ENCODE measurements at places on chromosomes 16 and 17. TPM values are rescaled to one million over a fixed set of nuclear protein-coding genes. Genes with fewer than 3 reads are reported as not detected.

GRCh38 chr17:63295288-63295687 lies 150.8 kb downstream of the CYB561 start:
- no peak for DNase-seq
- no peaks in the 10 kb centered on the region for H3K27me3 ChIP-seq
- H3K27ac ChIP-seq: no peak overlapping the region
- peaks cover 16% of the 10 kb centered on the region for H3K36me3 ChIP-seq
- no peaks in the 10 kb centered on the region for H3K4me1 ChIP-seq
- no peak overlapping the region for H3K4me3 ChIP-seq

DNA sequence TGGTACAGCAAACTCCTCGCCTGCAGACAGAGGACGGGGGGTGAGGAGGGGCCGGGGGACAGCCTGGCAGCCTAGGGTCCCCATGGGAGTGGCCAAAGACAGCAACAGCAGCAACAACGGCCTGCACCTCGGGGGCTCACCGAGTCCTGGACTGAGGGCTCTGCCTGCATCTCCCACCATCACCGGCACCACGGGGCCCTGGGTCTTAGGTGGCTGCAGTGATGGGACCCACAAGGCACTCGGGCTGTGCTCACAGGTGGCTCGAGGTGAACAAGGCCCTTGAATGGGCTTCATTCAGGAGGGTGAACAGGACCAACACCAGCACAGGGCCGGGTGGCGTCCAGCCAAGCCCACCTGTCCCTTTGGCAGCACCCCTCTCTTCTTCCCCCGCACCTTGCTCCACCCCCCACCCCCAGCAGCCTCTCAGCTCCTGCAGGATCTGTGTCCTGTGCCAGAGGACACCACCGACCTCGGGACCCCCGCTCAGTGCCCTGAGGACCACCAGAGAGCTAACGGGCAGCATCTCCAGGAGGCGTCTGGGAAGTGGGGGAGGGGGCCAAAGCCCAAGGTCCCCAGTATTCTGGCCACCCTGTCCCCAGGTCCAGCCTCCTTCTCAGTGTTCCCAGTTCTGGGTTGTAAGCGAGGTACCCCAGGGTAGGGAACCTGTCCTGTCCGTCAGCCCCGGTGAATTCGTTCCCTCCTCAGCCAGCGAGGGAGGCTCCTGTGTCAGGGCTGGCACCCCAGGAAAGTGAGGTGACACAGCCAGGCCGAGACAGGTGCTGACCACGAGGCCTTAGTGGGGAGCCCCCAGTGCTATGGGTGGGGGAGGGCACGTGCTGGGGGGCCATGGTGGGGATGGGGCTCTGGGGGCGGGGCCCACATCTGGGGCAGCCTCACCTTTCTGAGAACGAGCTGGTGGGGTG lies 94.3 kb downstream of the TBC1D16 start:
- no peaks in the 10 kb centered on the region for H3K36me3 ChIP-seq
- peaks cover 5% of the 10 kb centered on the region for H3K27me3 ChIP-seq

GRCh38 chr17:35176897-35177296 lies 17.3 kb downstream of the SLC35G3 start:
- H3K27me3 ChIP-seq: no peaks in the 10 kb centered on the region
- H3K36me3 ChIP-seq: peaks cover 4% of the 10 kb centered on the region
- H3K27ac ChIP-seq: peak overlapping the region; percentile 99
- peaks cover 67% of the 10 kb centered on the region for H3K4me1 ChIP-seq

GRCh38 chr17:76384222-76384986 lies at the start of gene SPHK1:
Gene SPHK1, plus strand, starts transcription at chr17:76384609. Its CDS starts 1,036 bp downstream, at chr17:76385645.
- H3K36me3 ChIP-seq: no peaks in the 10 kb centered on the region
- DNase-seq: peak; percentile 80
- no peaks in the 10 kb centered on the region for H3K27me3 ChIP-seq
- peak within 1 kb of the TSS; percentile 95 for H3K4me3 ChIP-seq

DNA sequence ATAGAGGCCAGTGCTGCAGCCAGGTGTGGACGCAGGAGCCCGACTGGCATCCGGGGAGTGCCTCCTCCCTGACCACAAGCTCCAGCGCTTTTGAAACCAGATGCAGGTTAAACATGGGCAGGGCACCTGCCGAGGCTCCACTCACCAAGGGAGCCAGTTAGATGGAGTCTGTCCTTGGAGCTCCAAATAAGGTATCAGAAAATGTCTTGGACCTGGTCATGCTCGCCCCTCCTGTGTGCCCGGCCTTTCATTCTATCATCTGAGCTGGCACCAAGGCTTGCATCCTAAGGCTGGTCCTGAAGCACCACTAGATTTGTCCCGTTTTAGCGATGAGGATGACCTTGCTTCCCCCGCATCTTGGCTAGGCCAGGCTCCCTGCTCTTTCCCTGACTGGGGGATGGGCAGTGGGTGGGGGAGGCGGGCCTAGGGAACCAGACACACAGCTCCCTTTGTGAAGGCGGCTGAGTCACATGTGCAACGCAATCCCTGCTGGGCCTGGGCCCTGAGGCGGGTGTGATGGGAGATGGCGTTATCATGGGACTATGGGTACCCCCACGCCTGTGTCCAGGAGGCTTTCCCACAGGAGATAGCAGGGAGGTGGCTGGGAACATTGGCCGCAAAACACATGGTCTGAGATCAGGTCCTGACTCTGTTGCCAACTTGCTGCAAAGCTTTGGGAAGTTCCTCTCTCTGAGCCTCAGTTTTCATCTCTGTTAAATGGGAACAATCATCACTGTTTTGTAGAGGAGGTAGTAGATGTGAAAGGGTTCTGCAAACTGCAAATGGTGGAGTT lies 5.0 kb upstream of the ADGRG1 start:
- no peaks in the 10 kb centered on the region for H3K36me3 ChIP-seq
- H3K27me3 ChIP-seq: peaks cover 2% of the 10 kb centered on the region
- peaks cover 14% of the 10 kb centered on the region for H3K4me1 ChIP-seq
- no peak overlapping the region for H3K4me3 ChIP-seq
- H3K27ac ChIP-seq: no peak overlapping the region

DNA sequence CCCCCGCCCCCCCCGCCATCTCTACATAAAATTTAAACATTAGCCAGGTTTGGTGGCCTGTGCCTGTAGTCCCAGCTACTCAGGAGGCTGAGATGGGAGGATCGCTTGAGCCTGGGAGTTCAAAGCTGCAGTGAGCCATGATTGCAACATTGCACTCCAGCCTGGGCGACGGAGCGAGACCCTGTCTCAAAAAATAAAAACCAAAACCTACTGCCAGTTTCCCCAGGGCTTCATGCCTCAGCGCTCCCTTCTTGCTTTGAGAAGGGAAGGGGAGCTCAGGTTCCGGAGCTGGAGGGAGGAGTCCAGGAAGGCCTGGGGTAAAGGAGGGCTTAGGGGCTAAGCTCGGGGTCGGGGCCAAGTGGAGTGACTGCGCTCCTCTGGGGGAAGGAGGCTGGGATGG lies 20.5 kb downstream of the PLCD3 start:
- peaks cover 5% of the 10 kb centered on the region for H3K27me3 ChIP-seq
- DNase-seq: no peak
- H3K36me3 ChIP-seq: no peaks in the 10 kb centered on the region
- H3K4me3 ChIP-seq: no peak overlapping the region

- no peaks in the 10 kb centered on the region for H3K36me3 ChIP-seq
- peak overlapping the region; percentile 78 for H3K4me3 ChIP-seq
- peaks cover 75% of the 10 kb centered on the region for H3K27me3 ChIP-seq
- H3K4me1 ChIP-seq: peaks cover 36% of the 10 kb centered on the region
Measured at GRCh38 chr17:79776376-79777119, 1.4 kb upstream of the CBX2 start.

The OTOP3 gene
- total RNA-seq: not detected

The C17orf78 gene
- total RNA-seq: not detected

The KLHL10 gene
- 0.36 TPM for total RNA-seq

The SPATA22 gene
- total RNA-seq: not detected

Data from activated T-cell treated with anti-CD3 and anti-CD28 coated beads, Interleukin-2, amount 50 U/mL, for 72 hours (primary cell).